ENCODE measurements at places on chromosomes 16 and 17.
A peak's percentile ranks its signal among the peaks of the same experiment; 100 is the strongest.

GRCh38 chr17:48457080-48457836 lies 27.2 kb upstream of the SKAP1 start:
- peak; percentile 81 for DNase-seq

DNA sequence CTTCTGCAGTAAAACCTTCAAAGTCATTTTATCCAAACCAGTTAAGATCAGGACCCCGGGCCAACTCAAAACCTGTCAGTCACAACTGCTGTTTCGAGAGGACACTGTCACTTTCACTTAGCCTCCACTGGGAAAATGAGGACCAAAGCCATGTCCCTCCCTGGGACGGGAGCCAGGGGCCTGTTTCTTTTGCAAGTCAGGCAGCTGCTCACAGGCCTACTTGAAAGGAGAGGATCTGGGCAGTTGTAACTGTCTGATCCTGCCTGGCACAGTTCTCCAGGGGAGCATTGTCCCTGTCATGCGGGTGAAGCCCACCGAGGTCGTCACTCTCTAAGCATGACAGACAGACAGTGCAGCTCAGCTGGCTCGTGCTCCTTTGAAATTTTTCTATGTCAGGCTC lies 276.2 kb downstream of the NPIPA8 start:
- DNase-seq = no peak

DNA sequence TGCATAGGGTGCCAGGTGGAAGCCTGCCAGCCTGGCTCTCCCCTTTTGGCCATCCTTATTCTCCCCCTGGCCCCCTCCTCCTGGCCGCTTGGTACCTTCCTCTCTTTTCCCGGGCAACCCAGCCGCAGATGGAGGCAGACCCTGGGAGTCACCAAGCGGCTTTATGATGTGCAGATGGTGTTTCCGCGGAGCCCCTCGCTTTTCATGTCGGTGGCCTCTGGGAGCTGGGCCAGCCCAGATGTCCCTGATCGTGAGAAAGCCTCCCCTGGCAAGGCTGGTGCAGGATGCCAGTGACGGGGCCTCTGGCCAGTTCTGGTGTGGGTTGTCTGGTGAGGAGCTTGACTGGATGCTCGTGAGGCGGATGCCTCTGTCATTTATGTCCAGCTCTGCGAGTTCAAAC lies 18.0 kb upstream of the BRD7 start:
- no peak for DNase-seq

GRCh38 chr16:27595993-27596392 lies 46.0 kb downstream of the KATNIP start:
- DNase-seq = no peak

GRCh38 chr16:70576431-70577255 lies 53.0 kb downstream of the SF3B3 start:
- DNase-seq = no peak

GRCh38 chr17:15264542-15264941 lies 584 bp downstream of the PMP22 start:
- no peak for DNase-seq

DNA sequence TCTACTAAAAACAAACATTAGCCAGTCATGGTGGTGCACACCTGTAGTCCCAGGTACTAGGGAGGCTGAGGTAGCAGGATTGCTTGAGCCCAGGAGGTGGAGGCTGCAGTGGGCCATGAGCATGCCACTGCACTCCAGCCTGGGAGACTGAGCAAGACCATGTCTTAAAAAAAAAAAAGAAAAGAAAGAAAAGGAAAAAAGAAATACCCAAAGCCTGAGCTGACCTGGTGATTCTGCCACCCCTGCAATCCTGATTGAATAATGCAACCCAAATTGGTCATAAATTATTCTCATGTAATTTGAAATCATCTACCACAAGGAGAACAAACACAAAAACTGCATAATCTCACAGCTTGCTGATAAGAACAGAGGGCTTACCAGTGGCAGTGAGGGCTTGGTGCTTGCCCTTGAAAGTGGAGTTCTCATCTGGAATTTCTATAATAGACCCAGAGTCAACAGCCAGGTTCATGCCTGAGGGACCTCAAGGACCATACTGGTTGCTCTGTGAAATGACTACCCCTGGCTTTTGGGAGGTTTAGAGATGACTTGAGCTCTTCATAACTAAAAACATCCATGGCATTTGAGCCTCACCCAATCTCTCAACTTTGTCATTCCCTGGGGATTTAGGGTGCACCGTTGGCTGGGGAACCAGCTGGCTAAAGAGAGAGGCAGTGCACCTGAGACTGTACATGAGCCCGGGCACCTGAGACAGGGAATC lies 35.4 kb upstream of the TMC5 start:
- DNase-seq = no peak

- DNase-seq = no peak
These were observed 7.7 kb downstream of the METRNL start for GRCh38 chr17:83086907-83087787.

DNA sequence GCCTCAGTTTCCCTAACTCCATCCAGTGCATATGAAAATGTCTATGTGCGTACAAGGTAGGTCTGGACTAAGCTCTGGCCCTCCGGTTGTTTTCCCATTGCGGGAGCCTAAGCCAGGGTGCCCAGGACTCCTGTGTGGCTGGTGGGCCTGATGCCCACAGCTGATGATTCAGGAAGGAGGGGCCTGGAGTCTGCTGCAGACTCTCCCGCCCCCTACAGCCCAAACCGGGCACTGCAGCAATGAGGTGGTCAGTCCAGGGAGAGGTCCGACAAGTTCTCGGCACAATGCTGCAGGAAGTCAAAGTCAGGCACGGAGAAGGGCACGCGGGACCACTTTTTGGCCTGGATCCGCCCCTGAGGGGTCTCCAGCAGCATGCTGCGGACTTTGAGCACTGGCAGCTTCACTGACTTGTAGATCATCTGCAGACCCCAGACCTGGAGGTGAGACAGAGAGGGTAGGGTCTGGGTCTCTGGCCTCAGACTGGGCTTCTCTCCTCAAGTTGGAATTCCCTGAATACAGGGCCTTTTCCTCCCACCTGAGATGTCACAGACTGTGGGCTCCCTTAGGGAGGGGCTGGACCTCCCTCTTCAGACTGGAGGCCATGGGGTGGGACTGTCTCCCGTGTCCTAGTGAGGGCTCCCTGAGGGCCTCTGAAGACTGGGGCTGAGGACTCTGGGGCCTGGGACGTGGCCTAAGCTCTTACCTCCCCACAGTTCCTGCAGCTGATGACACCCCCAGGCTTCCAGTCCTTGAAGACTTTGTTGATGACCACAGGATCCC lies 3.4 kb upstream of the ZNF385C start:
- peak; percentile 94 for DNase-seq

- DNase-seq = no peak
These were observed 3.5 kb upstream of the ACSM3 start for GRCh38 chr16:20760346-20760745.

GRCh38 chr16:53061701-53062159 lies 6.9 kb downstream of the CHD9 start:
- DNase-seq = peak; percentile 66

- no peak for DNase-seq
These were observed 187.4 kb downstream of the C16orf95 start for GRCh38 chr16:87129771-87130170.

DNA sequence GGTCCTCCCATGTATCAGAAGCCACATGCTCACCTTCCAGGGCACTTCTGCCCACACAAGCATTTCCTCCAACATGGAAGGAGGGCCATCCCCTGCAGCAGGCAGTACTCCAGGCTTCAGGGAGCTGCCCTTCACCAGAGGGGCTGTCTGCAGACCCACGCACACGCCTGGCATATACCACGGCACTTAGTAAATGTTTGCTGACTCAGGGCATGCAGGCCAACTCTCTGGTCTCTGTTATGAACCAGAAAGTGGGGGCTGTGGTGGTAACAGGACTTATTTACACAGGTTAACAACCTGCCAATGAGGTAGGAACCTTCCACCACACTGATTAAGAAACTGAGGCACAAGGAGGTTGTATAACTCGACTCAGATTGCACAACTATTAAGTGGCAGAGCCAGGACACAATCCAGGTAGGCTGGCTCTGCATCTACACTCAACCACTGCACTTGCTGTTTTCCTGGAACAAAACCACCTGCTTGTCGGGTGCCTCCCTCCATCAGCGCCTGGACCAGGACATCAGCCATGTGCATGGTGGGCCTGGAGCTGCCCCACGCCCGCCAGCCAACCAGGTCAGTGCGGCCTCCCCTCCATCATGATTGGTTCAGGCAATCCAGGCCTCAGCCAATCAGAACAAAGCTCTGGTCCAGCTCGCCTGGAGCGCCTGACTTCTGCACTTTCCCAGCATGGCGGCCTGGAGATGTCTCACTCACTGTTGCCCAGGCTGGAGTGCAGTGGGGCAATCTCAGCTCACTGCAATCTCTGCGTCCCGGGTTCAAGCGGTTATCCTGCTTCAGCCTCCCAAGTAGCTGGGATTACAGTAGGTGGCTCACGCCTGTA lies 19.2 kb downstream of the ACTG1 start:
- no peak for DNase-seq

DNA sequence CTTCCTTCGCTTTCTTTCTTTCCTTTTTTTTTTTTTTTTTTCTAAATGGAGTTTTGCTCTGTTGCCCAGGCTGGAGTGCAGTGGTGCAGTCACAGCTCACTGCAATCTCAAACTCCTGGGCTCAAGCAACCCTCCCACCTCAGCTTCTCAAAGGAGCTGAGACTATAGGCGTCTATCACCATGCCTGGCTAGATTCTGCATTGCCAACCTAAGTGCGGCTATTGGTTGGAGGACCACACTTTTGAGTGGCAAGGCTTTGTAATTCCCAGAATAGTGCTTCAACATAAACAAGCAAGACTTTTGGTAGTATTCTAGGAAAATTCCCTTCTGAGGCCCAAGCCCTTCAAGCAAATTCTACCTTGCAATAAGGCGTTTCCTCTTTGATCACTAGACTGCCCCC lies 107.8 kb downstream of the YPEL2 start:
- no peak for DNase-seq

GRCh38 chr17:62617894-62618472 lies 9.5 kb upstream of the MRC2 start:
- no peak for DNase-seq

DNA sequence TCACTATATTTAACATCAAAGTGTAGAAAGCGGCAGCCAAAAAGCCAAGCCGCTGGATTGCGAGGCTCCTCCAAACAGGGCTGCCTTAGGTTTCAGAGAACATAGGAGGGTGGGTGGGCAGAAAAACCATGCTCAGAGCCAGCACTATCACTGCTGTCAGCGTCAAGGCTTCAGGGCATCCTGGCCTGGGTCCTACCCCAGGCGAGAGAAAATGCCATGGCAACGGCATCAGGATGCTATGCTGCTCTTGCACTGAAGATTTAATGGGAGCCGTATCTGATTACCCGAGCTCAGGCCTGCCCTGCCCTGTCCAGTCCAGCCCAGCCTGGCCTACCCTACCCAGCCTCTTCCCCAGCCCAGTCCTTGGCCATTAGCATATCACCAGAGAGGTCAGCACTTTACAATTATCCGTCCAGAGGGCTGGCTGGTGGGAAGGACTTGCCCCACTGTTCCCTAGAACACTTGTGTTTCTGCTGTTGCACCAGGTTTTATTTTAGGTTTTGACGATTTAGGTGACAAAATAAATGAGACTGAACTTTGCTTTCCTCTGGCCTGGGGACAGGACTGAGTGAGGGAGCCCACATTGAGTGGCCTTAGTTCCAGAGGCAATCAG lies 61.1 kb downstream of the TOM1L2 start:
- DNase-seq = no peak

DNA sequence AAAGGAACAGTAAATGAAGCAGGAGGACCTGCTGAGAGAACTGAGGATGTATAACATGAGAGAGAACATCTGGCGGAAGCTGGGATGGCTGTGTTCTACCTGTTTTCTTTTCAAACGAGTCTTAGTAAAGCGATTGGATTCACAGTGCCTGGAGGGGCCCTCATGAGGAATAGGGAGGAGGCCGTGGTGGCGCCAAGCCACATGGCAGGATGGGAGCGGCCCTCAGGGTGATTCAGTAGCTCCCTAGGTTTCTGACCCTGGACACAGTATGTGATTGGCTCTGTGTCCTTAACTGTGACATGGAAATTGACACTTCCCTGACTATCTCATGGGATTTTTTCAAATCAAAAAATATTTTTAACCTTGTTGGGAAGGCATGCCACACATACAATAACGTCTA lies 32.1 kb downstream of the USP43 start:
- no peak for DNase-seq

DNA sequence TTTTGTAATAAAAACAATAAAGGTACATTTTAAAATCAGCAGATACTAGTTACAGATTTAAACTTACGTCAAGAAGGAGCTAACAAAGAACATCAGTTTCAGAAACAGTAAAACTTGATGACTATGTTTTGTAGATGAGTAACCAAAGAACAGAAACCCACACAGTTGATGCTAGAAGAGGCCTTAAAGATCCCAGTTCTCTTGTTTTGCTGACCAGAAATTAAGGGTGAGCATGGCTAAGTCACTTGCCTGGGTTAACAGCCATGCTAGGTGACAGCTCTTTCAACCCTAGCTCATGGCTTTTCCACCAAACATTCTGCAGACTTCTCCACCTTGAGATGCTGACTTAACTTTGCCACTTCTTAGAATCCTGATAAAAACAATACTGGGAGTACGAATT lies 26.4 kb downstream of the STX8 start:
- no peak for DNase-seq

GRCh38 chr17:63635787-63636186 lies 13.6 kb downstream of the MAP3K3 start:
- no peak for DNase-seq

- DNase-seq = no peak
These were observed 6.1 kb upstream of the PYDC1 start for GRCh38 chr16:31223044-31223443.

- no peak for DNase-seq
These were observed 937.7 kb upstream of the SOX9 start for GRCh38 chr17:71183066-71183660.

DNA sequence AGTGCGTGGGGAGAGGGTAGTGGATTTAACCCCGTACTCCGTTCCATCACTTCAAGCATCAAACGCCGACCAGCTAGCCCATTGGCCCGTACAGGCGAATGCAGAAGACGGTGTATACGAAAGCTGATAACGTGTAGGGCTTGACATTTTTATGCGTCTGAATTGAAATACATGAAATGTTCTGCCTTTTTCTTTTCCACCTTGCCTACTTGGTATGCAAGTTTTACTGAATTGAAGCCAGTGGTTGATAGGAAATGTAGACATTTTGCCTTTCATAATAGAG lies 834 bp upstream of the STAT3 start:
- no peak for DNase-seq

GRCh38 chr17:28796062-28796461 lies 46.5 kb downstream of the FAM222B start:
- DNase-seq = no peak

Data from stimulated activated CD8-positive, alpha-beta memory T cell treated with anti-CD3 and anti-CD28 coated beads, Interleukin-4, amount 100 ng/mL, for 48 hours (primary cell).